ENCODE measurements at places on chromosomes 1 and 21.

DNA sequence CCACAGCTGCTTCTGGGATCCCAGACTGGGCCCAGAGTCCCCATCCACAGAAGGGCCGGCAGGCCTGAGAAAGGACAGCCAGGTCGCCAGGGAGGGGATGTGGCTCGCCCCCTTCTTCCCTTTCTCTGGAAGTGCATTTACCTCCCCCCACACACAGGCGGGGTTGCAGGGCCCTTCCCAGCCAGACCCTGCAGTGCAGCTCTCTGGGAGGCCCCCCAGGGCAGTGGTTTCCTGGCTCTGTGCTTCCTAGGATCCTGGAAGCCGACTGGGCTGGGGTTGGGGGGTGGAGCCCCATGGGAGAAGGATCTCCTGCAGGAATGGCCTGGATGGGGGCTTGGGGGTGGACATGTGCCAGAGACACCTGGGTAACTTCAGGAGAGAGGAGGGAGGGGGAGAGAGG is 4.2 kb upstream of the COL6A1 start:
- DNase-seq, result no peak

GRCh38 chr21:41763398-41763931 is 3.4 kb downstream of the RIPK4 start:
- no peak for DNase-seq

GRCh38 chr1:59271561-59272260 is 25.2 kb upstream of the FGGY start:
- no peak for DNase-seq

- DNase-seq, result no peak
Observed at GRCh38 chr1:218482683-218483082, 137.5 kb downstream of the TGFB2 start.

- no peak for DNase-seq
Observed at GRCh38 chr1:31073044-31073443, 7.5 kb upstream of the PUM1 start.

GRCh38 chr1:39398278-39399021 is 93.0 kb upstream of the BMP8A start:
- no peak for DNase-seq
